ENCODE measurements at places on chromosomes 7 and 10.

GRCh38 chr10:122139627-122140170, 131.4 kb upstream of the BTBD16 start:
- no peak for DNase-seq

DNA sequence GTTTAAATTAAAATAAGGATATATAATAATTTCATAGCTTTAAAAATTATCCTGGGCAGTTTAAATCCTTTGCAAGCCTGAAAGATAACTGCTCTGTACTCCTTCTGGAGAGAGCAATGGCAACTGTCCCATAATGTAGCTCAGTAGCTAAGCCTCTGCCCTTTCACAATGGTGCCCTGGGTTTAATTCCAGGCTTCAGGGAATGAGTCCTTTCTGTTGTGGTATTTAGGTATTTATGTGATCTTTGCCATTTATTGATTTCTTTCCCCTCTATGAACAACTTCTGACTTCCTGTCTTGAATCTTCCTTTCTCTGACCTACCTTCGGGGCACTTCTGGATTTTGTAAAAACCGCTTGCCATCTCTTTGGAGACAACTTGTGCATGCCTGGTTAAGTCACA, 773.2 kb downstream of the IPMK start:
- no peak for DNase-seq

DNA sequence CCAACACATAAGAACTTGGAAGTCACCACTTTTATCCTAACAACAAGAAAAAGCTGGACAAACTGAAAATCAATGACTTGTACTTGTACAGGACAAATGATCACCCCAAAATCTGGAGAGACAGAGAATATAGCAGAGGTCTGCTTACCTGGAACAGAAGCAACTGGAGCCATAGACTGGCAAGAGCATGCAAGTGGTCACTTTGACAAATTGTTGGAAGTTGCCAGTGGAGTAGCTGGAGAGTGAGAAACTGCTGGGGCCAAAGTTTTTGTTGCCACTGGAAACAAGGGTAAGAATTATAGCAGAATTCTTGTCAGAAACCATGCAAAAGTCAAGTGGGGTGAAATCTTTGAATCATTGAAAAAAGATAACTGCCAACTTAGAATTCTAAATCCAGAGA, 35.2 kb downstream of the NPY start:
- DNase-seq, result no peak

- no peak for DNase-seq
Measured at GRCh38 chr10:111107846-111108245, 31.0 kb downstream of the ADRA2A start.

- no peak for DNase-seq
Measured at GRCh38 chr10:60280475-60280874, 109.2 kb downstream of the ANK3 start.

DNA sequence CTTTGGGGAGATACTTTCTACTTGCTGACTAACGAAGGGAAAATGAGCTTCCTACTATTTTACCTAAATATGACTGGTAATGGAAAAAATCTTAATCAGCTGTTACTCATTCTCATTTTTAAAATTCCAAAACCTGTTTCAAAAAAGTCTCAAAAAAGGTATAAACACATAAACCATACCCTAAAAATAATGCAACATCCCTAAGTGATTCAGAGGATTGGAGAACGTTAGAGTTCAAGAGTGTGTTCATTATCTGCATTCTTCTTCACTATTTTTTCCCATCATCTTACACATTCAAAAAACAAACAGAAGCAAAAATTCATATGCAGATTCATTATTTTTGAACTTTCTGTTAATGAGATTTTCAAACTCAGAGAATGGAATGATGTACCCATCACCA, 150.4 kb upstream of the GNAI1 start:
- DNase-seq, result no peak

- no peak for DNase-seq
Measured at GRCh38 chr7:74217455-74218342, 7.9 kb downstream of the LAT2 start.

DNA sequence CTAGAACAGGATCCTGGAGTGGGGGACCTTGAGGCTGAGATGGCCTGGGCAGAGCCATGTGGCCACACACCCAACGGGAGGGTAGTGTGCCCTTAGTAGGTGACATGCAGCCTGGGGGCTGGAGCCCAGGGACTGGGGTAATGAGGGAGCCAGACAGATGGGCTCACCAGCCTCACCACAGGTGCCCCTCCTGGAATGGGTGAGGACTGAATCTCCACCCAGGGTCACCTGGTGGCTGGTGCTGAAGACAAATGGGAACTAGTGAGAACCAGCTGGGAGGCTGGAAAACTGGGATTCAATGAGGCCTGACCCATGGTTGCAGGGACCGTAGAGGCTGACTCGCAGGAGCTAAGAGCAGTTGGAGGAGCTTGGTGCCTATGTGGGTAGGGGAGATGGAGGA, 6.1 kb downstream of the ZP3 start:
- no peak for DNase-seq

GRCh38 chr7:39324139-39324760, 242.0 kb upstream of the YAE1 start:
- DNase-seq, result no peak

DNA sequence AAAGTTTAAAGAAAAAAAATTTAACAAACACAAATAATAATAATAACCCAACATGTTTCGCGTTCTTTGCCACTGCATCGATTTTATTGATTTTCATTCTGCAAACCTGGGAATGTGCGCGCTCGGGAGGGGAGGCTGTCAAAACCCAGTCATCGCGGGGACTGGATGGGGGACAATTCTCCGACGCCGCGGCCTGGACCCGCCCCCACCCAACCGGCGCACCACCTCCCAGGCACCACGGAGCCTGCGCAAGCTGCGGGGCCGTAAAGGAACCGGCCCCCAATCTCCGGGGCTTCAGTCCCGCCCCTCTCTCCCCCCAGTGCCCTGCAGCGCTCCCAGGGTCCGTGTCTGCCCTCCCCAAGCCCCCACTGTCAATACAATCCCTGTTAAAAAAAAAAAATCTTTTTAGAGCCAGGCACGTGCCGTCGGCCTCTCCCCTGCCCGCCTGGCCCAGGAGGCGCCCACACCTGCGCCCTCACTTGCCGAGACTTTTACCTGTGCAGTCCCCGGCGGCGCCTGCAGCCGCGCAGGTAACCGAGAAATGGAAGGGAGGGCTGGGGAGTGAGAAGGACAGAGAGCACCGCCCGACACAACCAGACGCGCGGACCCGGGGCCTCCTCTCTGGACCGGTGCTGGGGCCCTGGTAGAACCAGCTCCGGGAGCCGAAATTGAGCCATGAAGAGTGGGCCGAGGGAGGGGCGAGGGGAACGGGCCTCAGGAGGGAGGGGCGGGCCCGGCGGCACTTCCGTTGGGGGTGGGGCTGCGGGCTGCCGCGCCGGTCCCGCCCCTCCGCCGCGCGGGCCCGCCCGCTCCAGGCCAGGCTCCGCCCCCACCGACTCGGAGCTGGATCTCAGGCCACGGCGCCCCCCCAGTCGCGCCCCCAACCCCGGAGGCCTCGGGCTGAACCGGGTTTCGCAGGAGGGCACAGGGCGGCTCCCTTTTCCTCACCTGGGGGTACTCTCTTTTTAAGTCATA, 7.6 kb upstream of the ZNF503 start:
- peak; percentile 80 for DNase-seq

GRCh38 chr10:120760253-120760652, 90.9 kb upstream of the WDR11 start:
- DNase-seq, result no peak

DNA sequence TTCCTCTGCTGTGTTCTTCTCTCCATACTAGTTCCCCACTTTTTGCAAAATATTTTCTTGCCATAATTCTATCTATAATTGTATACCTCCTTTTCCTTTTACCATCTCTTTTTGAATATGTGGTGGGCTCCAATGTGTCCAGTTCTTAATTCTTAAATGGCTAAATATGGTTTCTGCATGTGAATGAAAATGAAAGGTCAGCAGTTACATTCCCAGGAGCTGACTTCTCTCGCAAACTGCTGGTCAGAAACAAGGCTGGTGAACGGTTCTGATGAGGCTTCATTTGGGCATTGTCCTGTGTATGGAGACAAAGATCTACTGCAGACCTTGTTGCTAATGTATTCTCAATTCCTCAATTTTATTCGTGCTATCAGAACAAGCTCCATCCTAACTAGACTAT, 309.2 kb downstream of the SNX13 start:
- DNase-seq, result no peak

- no peak for DNase-seq
Measured at GRCh38 chr10:47164126-47164799, 135.7 kb upstream of the GDF10 start.

DNA sequence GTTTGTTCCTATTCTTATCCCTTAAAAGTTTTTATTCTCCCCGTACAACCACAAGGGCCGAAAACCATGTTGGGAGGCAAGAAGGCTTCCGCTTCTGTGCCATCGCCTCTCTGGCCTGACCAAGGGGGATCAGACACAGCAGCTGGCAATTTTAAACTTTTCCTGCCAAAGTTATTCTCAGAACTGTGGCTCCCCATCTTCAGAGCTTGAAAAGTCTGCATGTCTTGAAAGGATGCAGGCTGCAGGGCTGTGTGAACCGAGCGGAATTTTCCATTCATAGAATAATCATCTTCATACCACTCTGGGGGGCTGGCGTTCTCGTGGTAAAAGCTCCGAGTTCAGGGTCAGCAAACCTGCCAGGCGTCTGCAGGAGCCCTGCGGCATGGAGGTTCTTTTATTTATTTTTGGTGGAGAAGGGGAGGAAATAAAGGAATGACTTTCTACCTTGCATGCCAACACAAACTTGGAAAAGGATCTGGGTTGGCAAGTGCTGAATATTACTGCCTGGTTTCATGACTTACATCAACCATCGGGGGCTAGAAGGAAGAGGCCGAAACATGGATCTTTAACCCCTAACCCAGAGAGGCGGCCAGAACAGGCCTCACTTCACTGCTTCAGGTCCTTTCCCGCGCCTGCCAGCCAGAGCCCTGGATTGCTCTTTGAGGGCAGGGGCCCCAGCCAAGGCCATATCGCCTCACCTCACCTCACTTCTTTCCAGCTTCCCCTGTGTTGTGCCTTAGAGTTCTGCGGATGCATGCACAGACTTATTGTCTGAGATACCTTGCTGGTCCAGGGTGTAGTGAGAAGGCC, 3.0 kb upstream of the NANOS1 start:
- DNase-seq, result no peak

GRCh38 chr7:123747620-123748141, 1.1 kb downstream of the WASL start:
- DNase-seq, result peak; percentile 63

- peak; percentile 76 for DNase-seq
Measured at GRCh38 chr7:80135309-80136104, 876 bp downstream of the GNAI1 start.

- DNase-seq, result no peak
Measured at GRCh38 chr7:88253640-88254039, 33.8 kb upstream of the SRI start.

DNA sequence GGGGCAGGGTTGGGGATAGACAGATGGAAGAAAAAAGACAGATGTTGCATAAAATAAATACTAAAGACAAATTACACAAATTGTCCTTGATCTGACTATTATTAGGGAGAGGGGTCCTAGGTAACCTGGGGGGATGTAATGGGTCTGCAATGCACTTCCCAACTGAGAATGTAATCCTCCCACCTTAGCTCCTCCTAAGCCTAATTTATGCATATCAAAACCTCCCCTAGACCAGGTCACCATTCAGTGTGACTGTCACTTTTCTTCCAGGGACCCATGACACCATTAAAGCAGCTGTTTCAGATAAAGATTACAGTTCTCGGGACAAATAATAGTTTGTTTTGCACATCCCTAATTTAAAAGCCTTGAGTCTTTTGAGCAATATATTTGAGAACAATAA, 133.9 kb upstream of the FEZF1 start:
- no peak for DNase-seq

- no peak for DNase-seq
Measured at GRCh38 chr10:88896372-88896993, 16.4 kb downstream of the STAMBPL1 start.

- no peak for DNase-seq
Measured at GRCh38 chr7:28125431-28126409, 54.9 kb downstream of the JAZF1 start.

GRCh38 chr7:157840914-157841772, 504.3 kb downstream of the DNAJB6 start:
- no peak for DNase-seq

DNA sequence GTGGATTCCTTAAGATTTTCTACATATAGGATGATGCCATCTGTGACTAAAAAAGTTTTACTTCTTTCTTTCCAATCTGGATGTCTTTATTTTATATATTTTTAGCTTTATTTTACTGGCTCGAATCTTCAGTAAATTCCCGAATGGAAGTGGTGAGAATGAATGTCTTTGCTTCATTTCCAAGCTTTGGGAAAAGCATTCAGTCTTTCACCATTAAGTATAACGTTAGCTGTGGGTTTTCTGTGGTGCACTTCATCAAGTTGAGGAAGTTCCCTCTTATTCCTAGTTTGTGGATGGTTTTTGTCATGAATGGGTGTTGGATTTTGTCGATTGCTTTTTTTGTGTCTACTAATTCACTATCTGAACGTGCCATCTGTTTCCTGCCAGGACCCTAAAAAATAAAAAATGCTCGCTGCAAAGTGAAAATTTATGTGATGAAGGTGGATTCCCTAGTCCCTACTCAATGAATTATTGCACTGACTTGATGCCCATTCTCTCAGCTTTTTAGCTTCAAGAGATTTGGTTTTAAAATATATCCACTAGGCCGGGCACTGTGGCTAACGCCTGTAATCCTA, 90.2 kb upstream of the CARD11 start:
- no peak for DNase-seq

GRCh38 chr10:132693676-132694075, 92.3 kb downstream of the NKX6-2 start:
- DNase-seq, result no peak

- DNase-seq, result no peak
Measured at GRCh38 chr7:4040109-4040928, 641.8 kb upstream of the FOXK1 start.

- DNase-seq, result no peak
Measured at GRCh38 chr7:34840176-34840785, 182.3 kb downstream of the NPSR1 start.

GRCh38 chr10:72887043-72887442, 6.5 kb upstream of the OIT3 start:
- DNase-seq, result peak; percentile 55

DNA sequence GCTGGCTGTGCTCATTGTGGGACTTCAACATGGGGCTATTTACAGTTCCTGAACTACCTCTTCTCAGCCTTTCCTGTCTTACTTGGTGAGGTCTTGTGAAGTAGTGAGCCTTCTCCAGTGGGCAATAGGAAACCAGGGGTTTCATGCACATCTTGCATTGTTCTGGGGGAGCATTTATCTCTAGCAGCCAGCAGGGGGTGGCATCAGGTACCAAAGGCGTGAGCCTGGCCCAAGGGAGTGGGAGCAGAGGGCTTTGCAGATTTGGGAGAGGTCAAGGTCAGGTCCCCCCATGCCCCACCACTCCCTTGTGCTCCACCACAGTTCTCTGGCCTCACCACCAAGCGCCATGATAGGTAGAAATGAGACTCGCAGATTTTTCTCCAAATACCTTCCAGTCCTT, 85.4 kb upstream of the NPTX2 start:
- no peak for DNase-seq

GRCh38 chr10:3564346-3565002, 220.5 kb downstream of the KLF6 start:
- DNase-seq, result no peak

All from right forelimb (tissue), 1 donor.